ENCODE measurements at places on chromosomes 1 and 21.
A peak's percentile ranks its signal among the peaks of the same experiment; 100 is the strongest.

GRCh38 chr1:170049176-170049800 lies 25.2 kb downstream of the KIFAP3 start:
- DNase-seq = no peak

- DNase-seq = no peak
These were observed 48.1 kb downstream of the CDC14A start for GRCh38 chr1:100400404-100400803.

DNA sequence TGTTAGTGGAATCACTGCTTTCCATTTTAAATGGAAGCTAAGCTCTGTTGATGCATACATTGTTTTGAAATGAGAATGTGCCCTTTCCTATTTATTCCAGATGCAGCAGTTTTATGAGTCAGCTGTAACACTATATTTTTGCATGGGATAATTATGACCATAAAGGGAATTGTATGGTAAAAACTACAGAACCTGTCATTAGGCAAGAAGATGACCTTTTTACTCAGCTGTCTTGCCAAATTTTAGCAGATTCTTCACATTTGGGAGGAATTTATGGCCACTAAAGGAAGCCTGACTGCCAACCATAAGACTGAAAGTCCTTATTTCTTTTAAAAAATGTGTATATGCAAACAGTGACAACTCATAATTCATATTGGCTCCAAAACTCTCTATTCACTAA lies 356.3 kb upstream of the PRMT6 start:
- DNase-seq = peak; percentile 76

- no peak for DNase-seq
These were observed 59.3 kb downstream of the NKAIN1 start for GRCh38 chr1:31180338-31180737.

- no peak for DNase-seq
These were observed 100.0 kb upstream of the AJAP1 start for GRCh38 chr1:4554271-4554865.

GRCh38 chr1:248013229-248013710 lies at the start of gene OR2L5:
Gene OR2L5, plus strand, starts transcription at chr1:248013660. Its CDS starts 8,288 bp downstream, at chr1:248021948.
- no peak for DNase-seq

DNA sequence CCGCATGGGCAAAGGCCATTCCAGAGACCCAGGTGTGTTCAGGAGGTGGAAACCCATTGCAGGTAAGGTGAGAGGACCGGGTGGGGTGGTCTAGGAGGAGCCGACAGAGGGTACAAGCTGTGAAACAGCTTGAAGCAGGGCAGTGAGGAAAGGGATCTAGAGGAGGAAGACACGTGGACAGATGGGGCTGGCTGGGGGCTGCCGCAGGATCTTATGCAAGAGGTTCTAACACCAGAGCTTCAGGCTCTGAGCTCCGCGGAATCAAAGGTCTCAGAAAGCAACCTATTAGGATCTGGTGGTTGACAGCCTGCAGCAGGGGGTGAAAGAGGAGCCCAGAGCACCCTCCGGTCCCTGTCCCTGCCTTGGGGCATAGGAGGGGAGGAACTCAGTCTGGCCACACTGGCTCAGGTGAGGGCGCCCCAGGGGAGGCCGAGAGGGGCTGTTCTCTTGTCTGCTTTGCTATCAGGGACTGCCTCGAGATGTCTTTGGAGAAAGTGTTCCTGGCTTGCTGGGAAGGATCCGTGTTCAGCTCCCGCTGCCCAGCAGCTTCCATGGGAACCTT lies 1.9 kb downstream of the TFF1 start:
- DNase-seq = no peak

GRCh38 chr1:200147742-200148141 lies 120.2 kb downstream of the NR5A2 start:
- no peak for DNase-seq

DNA sequence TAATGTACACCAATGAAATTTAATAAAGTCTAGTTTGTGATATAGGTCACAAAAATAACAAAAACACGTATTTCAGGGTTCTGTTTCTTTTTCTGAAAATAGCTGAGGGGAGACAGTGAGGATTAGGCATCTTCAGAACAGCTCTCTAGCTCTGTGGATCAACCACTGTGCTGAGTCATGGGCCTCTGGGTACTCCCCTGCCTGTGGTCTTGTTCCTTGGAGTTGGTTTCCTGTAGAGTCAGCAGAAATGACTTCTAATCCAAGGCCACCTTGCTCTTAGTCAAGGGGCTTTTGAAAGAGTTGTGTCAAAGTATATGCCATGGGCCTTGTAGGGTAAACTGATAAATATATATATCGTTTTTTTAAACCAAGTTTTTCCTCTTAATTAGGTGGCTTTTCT lies 141.8 kb upstream of the ZRANB2 start:
- no peak for DNase-seq

GRCh38 chr1:109089242-109090015 lies 1.1 kb upstream of the TMEM167B start:
- peak; percentile 86 for DNase-seq

GRCh38 chr1:181013144-181013543 lies 9.5 kb downstream of the STX6 start:
- no peak for DNase-seq

- DNase-seq = no peak
These were observed 1461.0 kb downstream of the AMY1C start for GRCh38 chr1:105210747-105211146.

DNA sequence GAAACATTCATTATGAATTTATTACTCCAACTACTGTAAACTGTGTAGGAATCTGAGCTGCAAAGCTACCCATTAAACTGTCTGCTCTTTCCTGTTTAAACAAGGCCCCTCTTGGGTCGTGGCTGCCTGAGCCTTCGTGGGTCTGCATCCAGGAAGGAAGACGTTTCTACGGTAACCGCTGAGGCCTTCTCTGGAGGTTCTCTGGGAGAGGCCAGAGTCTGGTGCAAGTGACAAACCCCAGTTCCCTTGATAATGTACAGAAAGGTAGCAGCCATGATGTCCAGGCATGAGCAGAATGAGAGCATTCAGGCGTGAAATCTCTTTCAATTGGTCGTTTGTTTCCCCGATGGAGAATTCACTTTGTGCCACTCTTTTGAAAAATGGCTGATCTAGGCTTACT lies 350.2 kb downstream of the PLPP3 start:
- no peak for DNase-seq

DNA sequence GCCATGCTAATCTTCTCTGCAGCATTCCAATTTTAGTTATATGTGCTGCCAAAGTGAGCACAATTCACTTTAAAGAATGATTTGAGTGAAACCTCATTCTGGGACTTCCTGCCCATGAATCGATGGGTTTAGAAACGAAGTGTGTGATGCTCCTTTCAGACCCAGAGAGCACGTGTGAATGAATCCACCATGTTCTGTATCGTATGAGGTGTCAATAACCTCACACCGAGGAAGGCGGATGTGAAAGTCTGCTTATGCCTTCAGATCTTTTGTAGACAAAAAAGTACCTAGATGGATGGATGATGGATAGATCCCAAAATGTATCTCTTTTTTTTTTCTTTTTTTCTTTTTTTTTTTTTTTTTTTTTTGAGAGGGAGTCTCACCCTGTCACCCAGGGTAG lies 13.8 kb downstream of the UBASH3A start:
- no peak for DNase-seq

DNA sequence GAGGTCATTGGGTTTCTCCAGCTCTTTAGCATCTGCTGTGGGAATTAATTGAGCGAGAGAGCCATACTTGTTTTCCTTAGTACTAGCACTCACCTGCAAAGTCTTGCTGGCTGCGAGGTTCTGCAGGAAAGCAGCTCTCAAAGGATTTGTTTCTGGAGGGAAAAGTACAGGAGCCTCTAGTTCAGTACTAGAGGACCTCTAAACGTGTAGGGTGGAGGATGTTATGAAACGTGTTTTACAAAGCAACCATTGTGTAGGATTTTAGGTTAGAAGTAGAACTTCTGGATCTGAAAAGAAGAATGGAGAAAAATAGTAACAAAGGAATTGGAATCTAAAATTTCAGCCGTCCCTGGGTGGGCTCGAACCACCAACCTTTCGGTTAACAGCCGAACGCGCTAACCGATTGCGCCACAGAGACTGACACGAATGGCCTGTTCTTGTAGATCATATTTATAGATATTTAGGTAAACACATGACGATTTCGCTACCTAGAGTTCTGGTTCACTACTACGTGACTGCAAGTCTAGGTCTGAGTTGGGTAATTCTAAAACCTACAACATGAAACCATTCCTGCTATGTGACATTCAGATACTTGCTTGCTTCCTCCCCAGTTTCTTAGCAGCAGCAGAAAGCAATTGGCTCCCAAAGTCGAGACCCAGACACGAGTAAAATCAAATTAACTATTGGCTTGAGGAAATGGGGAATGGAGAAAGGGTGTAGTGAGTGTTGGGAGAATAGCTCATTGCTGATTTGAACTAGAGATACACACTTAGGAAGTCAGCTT lies 60.2 kb upstream of the CFAP126 start:
- DNase-seq = peak; percentile 43

DNA sequence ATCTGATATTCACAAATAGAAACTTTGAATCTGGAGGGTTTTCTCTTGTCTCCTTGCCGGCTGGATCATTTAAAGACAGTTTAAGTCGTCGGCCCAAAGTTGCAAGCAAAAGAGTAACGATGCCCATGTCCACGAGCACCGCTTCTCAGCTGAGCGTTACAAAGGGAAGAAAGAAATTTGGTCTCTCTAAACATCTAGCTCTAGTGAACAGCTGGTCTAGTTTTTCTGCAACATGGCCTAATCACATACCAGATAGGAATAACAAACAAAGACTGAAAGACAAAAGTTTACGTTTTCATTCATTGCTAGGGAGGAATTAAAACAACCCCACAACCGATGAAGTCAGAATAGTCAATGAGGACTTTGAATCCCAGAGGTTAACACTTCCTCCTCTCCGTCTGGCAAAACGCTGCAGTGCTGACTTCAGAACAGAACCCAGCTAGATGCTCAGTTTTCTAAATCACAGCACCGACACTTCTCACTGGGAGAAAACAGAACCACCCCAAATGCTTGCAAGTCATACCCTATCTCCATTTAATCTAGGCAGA lies 69.4 kb downstream of the NTPCR start:
- no peak for DNase-seq

DNA sequence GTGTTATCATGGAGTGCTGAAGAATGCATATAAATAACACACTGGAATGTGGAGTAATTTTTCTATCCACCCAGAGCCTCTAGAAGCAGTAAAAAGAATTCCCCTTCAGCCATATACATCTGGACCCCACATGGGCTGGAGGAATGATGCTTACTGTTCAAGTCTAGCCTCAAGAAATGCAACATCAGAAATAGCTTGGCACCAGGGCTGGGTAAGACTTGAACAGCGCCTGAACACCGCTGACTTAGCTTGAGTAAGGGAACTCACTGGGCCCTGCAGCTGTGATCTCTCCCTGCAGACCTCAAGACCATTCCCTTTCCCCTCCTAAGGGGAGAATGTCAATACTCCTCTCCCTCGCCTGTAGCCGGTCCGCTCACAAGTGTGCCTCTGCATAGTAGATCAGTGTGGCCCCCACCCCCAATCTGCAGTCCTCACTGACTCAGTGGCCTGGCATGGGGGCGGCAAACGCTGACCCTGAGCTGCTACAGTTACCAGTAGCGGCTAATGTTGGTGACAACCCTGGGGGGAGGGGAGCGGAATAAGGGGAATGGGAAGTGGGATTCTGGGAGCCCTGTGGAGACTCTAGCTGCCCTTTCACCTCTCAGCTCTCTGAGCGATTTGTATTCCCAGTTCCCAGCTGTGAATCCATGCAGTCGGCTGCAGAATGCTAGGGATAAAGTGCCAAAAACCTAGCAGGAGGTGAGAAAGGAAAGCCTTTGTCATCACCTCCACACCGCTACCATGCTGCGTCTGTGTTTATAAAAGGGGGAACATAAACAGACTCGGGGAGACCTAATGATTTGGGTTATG lies 483.9 kb downstream of the DISC1 start:
- DNase-seq = peak; percentile 20

DNA sequence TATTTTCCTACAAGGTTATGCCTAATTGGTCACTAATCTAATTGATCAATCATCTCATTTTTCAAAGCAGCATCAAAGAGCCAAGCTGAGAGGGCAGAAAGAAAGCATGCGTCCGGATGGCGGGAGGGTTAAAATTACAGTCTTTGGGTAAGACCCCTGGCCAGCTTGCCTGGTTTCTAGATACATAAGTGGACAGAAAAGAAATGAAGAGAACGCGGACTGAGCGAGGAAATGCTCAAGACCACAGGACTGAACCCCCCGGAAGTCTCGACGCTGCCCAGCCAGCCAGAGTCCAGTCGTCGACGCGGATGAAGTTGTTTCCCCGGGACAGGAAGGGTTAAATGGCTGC lies 297.2 kb downstream of the OMA1 start:
- DNase-seq = no peak

GRCh38 chr1:4700801-4701200 lies 46.4 kb downstream of the AJAP1 start:
- no peak for DNase-seq

DNA sequence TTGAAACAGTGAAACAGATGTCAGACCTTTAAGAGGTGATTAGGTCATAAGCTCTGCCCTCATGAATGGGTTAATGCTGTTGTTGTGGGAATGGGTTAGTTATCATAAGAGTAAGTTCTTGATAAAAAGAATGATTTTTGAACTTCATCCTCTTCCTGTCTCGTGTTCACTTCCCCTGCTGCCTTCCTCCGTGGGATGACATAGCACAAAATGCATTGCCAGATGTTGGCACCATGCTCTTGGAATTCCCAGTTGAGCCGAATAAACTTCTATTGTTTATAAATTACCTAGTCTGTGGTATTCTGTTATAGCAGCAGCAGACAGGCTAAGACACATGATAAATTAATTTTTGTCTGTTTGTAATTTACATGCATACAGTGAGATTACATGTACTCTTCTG lies 112.0 kb upstream of the LRRC7 start:
- DNase-seq = peak; percentile 1
